Uterus (tissue), 4 donors: ENCODE measurements at places on chromosomes 12 and 14. TPM values are rescaled to one million over a fixed set of nuclear protein-coding genes. Genes with fewer than 3 reads are reported as not detected.

The MARCHF9 gene
- total RNA-seq, result 5.1 TPM

DNA sequence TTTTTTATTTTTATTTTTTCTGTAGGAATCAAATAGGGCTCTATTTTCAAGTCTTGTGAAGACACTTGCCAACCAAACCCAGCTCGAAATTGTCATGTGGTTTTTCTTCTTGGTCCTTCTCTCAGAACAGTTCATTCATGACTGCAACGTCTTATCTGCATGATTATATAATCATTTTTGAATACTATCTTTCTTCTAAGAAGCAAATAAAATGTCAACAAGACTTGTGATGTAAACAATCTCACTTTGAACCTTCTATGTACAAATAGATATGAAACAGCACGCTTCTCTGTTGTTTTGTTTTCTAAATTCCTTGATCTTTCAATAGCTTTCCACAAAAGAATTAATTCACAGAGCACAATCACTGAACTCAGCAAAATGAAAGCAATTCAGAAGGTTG is 320.7 kb downstream of the SOX5 start:
- no peak for DNase-seq

The RPGRIP1 gene
- total RNA-seq, result not detected

DNA sequence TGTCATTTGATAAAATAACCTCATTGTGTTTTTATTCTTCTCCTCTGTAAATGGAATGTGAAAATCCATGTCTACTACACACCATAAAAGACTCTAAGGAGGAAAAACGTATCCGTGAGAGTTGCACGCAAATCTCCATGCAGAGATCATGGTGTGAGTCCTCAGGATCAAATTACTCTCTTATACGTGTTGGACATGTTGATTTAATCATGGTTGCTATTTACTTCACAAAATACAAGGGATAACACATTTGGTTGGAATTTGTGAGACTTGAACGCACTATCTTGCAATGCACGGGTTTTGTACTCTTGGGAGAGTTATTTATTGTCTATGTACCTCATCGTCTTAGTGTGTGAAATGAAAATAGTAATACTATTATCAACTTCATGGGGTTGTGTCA is 128.0 kb upstream of the RASSF8 start:
- no peak for DNase-seq

The AMN gene
- total RNA-seq, result 2.9 TPM

GRCh38 chr14:81062380-81062779 is 107.0 kb downstream of the TSHR start:
- no peak for DNase-seq

DNA sequence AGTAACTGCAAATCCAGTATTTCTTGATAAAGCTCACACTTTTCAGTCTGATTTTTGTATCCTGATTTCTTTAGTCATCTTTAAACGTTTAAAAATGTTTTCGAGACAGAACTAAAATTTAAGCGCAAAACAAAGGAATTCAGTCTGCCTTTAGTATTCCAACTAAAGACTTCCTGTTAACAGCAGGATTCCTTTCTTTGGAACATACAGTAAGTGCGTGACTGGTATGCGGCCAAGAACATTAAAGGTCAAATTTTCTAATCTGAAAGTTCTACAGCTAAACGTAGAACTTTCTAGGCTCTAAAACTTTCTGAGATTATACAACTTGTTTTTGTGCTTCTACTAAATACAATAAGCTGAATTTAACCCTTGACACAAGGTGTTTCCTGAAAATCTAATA is 9.9 kb downstream of the SAV1 start:
- DNase-seq, result no peak

DNA sequence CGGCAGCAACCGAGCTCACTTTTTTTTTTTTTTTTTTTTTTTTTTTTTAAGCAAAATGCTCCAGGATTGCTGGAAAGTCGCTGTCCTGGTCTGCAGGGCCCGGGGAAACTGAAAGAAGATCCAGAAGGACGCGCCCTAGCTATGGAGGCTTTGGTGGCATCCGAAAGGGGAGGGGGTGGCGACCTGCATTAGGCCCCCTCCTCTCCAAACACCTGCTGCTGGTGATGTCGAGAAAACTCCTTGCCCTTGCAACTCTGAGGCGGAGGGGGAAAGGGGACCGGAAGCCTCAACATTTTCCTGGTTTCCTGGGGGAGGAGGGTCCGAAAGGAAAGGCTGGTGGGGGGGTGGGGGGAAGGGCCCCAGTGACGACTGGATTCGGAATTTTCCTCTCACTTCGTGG is 421.1 kb downstream of the VRK1 start:
- no peak for DNase-seq

- DNase-seq, result no peak
Measured at GRCh38 chr14:72738161-72738611, 155.7 kb downstream of the DPF3 start.

The TAS2R42 gene
- not detected for total RNA-seq

- DNase-seq, result peak; percentile 79
Measured at GRCh38 chr14:73227812-73228781, 9.2 kb upstream of the PAPLN start.

The PPP1R36 gene
- not detected for total RNA-seq

DNA sequence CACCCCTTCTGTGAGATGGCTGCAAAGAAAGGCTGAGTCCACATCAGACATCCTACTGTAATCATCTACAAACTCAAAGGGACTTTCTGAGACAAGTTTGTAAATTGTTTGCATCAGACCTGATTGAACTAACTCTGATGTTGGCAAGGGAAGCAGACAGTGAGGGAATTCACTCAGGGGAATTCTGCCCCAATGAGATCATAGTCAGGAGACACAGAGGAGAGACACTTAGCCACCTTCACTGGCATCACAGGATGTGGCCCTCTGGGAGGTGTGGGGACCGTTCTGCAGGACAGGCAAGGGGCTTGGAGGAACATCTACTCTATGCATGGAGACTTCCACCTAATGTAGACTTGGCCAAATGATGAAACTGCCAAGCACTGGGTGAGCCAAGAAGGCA is 70.7 kb upstream of the DDX11 start:
- no peak for DNase-seq

GRCh38 chr12:68971404-68971803 is 38.4 kb upstream of the CPM start:
- no peak for DNase-seq

DNA sequence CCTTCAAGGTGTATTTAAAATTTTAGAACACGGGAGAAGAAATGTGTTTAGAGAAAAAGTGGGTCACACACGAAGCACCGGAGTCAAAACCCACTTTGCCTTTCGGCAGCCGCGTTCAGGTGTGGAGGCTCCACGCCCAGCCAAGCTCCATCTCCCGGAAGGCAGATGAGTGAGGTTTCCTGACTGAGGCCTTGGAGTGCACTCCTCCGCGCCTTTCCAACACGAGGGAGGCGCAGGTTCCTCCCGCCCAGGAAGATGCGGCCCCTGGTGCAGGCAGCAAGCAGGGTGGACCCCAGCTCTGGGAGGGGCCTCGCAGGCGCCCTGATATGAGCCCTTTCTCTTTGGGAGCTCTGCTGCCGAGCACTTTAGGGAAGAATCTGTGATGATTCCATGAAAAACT is 22.5 kb downstream of the MTA1 start:
- no peak for DNase-seq

The RNASE7 gene
- not detected for total RNA-seq

GRCh38 chr14:105204206-105204930 is 23.3 kb upstream of the NUDT14 start:
- DNase-seq, result no peak

DNA sequence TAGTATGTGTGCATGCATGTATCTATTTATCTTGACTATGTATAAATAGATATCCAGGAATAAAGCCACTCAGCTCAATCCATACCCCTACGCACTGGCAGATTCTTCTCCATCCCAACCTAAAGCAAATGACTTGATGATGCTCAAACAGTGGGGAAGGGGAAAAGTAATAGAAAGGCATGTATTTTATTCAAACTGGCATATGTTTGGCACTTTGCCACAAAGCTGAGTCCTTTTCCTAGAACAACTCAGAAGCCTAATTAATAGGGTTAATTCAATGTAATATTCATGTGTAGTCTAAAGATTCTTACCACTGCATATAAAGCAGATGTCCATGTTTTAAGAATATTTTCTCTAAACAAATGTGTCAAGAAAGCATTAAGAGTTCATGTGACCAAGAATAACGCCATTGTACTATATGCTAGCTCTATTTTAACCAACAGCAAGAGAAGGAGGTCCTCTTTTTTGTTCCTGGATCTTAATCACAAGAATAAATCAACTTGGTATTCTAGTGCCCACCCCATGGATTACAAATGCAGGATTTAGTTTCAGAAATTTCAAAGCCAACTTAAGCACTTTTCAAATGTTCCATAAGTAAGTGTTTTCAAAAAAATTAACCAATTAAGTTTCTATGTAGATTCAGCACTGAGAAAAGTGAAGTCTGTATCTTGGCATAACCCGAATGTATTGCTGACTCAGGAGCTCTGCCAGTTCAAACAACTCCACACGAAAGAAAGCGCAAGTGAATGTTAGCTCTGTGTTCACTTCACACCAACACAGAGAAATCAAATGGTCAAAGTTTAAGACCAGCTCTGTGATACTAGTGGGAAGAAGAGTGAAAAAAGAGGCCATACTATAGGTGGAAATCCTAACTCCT is 233.6 kb downstream of the MED13L start:
- DNase-seq, result no peak

- DNase-seq, result no peak
Measured at GRCh38 chr12:46503637-46504175, 131.1 kb upstream of the SLC38A2 start.

The SYT1 gene
- total RNA-seq, result 9.7 TPM

The RPS26 gene
- total RNA-seq, result 62.8 TPM

GRCh38 chr12:86196465-86196864 is 59.7 kb downstream of the MGAT4C start:
- no peak for DNase-seq

DNA sequence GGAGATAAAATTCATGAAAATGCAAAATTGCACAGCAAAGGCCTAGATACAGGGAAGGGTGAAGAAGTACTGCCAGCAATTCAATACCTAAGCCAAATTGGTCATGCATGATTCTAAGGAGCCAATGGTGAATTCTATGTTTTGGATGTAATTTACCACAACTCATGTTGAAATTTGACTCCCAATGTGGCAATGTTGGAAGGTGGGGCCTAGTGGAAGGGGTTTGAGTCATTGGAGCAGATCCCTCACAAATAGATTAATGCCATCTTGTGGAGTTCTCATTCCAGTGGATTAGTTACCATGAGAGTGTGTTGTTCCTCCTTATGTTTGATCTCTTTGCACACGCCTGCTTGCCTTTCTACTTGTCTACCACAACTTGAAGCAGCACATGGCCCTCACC is 194.0 kb upstream of the ALG10 start:
- DNase-seq, result no peak

The SMIM41 gene
- total RNA-seq, result not detected

The ESYT1 gene
- total RNA-seq, result 135 TPM

- DNase-seq, result no peak
Measured at GRCh38 chr14:90556666-90557450, 160.0 kb downstream of the CALM1 start.

- DNase-seq, result peak; percentile 74
Measured at GRCh38 chr14:77641534-77642341, 25.3 kb upstream of the SPTLC2 start.

GRCh38 chr12:13102461-13103195 is 839 bp downstream of the GSG1 start:
- no peak for DNase-seq

- DNase-seq, result no peak
Measured at GRCh38 chr12:88723219-88723618, 142.9 kb upstream of the KITLG start.

- DNase-seq, result no peak
Measured at GRCh38 chr14:103313704-103314103, 20.3 kb upstream of the EIF5 start.

GRCh38 chr14:65704437-65704836 is 291.9 kb downstream of the FUT8 start:
- no peak for DNase-seq

- DNase-seq, result no peak
Measured at GRCh38 chr14:77284066-77284465, 13.1 kb upstream of the NGB start.

GRCh38 chr12:106915635-106916026 is 40.1 kb upstream of the TMEM263 start:
- DNase-seq, result no peak

The FERMT2 gene
- 201 TPM for total RNA-seq

The RTL1 gene
- total RNA-seq, result 0.21 TPM

DNA sequence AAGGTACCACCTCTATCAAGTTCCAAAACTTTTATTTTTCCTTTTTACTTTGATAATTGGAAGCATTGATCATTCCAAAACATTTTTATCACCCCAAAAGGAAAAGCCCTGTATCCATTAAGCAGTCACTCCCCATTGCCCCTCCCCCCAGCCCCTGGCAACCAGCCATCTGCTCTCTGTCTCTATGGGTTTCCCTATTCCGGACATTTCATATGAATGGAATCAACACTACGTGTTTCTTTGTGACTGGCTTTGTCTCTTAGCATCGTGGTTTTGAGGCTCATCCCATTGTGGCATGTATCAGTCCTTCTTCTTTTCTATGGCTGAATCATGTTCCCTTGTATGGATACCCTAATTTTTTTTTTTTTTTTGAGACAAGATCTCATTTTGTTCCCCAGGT is 18.0 kb upstream of the PHETA1 start:
- DNase-seq, result no peak

- DNase-seq, result no peak
Measured at GRCh38 chr12:99063182-99063581, 418.1 kb downstream of the APAF1 start.

DNA sequence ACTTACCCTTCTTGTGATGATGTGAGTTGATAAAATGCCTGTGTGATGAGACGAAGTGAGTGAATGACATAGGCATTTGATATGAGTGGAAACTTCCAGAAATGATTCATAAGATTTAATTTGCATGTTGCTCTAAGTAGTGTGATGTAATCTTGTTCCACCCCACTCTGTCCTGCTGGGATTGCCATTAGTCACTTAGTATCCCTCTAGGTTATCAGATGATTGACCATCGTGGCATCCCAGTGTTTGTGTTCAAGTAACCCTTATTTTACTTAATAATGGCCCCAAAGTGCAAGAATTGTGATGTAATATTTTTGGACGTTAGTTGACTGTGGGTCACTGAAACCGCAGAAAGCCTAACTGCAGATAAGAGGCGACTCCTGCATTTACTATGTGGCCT is 214.4 kb upstream of the DIO2 start:
- no peak for DNase-seq

DNA sequence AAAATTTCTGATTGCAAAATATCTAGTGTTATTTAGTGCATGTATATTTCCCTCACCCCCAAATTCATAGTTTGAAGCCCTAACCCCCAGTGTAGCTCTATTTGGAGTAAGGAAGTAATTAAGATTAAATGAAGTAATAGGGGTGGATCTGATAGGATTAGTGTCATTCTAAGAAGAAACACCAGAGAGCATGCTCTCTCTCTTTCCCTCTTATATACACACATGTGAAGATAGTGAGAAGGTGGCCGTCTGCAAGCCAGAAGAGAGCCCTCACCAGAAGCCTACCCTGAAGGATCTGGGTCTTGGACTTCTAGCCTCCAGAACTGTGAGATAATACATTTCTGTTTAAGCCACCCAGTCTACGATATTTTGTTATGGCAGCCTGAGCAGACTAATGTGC is 120.3 kb downstream of the TMEM30B start:
- DNase-seq, result no peak

- no peak for DNase-seq
Measured at GRCh38 chr14:96951511-96951910, 154.3 kb downstream of the VRK1 start.

GRCh38 chr14:87271331-87271730 is 721.7 kb downstream of the GALC start:
- no peak for DNase-seq
